ENCODE measurements at places on chromosomes 3 and 15.

DNA sequence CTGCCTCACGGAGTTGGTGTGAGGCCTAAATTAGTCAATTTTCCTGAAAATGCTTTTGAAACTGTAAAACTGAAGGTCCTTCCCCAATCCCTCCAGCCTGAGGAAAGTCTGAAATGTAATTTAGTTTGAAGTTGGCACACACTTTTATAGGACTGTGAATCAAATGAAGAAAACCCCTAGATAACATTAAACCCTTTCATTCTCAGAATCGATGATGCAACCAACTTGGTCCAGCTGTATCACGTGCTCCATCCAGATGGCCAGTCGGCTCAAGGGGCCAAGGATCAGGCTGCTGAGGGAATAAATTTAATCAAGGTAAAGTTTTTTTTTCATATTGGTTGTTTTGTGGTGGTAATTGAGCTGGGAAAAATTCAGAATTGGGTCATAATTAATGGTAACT, 11.7 kb downstream of the MRPS22 start:
- peak; percentile 41 for DNase-seq

DNA sequence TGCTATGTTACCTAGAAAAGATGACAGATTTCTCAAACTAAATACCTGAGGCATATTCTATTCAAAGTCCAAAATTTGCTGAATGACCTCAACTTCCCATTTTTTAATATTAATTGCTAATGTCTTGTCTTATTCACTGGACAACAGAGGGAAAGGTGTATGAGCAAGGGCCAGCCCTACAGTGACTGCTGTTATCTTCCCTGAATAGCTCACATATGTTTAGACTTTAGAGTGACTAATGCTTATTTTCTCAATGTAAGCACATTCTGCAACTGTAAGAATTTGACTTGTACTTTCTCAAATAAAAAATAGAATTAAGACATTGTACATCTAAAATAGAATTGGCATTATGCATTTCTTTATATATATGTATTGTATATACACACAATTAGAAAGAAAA, 26.5 kb upstream of the AADACL2 start:
- DNase-seq = peak; percentile 51

DNA sequence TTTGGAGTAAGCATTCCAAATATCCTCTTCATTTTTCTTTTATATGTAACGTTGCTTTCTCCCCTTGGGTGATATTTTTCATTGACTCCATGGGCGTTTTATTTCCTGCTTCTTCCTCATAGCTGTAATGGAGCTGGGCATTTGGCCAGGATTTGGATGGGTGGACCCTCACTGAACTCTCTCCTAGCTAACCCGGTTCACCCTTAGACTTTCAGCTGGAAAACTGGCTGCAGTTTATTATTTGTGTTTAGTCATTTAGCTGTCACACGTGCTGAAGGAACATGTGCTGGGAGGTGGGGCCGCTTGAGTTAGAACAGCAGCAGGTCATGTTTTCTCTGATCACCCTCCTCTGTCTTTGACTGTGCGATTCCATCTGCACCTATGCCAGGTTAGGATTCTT, 407.6 kb downstream of the ZIC1 start:
- no peak for DNase-seq

GRCh38 chr3:53740956-53741355, 105.3 kb downstream of the CHDH start:
- DNase-seq = no peak

DNA sequence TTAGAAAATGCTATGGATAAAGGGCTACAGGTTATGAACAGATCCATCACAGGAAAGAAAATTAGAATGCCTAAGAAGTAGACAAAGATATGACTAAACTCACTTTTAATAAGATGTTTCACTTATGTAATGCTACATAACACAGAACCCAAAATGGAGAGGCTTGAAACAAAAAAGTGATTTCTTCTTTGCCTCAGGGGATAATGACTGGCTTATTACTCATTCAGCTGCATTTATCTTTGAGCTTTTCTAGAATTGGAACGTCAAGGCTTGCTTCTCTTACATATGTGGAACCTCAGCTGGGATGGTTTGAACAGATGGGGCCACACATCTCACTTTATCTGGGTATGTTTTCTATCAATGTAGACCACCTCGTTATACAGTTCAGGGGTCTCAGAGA, 120.6 kb upstream of the EPHA3 start:
- peak; percentile 48 for DNase-seq

DNA sequence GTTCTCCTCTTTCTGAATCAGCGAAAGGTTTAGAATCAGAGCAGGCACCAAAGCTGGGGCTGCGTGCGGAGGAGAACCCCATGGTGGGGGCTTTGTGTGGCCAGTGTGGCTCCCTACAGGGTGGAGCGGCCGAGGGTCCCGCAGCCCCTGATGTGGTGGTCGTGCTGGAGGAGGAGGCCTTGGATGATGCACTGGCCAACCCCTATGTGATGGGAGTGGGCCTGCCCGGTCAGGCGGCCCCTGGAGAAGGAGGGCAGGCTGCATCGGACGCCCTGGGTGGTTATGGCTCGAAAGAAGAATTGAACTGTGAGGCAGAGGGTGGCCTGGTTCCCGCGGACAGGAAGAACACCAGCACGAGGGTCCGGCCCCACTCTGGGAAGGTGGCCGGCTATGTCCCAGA, 1.4 kb downstream of the FGD5 start:
- no peak for DNase-seq

GRCh38 chr3:14324224-14324944, 78.0 kb upstream of the SLC6A6 start:
- no peak for DNase-seq

DNA sequence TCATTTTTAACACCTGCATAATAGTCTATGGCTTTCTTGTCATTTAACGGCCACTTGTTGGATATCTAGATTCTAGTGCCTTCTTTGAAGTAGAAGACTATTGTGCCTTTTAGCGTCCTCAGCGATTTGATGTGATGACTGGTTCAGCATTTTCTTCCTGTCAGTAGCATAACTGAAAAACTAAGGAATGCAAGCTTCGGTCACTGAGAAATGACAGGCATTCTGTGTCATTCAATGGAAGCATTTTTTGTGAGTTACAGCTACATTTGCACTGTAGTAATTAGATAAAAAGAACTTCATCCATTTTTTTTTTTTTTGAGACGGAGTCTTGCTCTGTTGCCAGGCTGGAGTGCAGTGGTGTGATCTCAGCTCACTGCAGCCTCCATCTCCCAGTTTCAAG, 10.3 kb downstream of the NEK11 start:
- DNase-seq = no peak

- DNase-seq = peak; percentile 87
Measured at GRCh38 chr3:115834068-115834467, 210.8 kb downstream of the GAP43 start.

DNA sequence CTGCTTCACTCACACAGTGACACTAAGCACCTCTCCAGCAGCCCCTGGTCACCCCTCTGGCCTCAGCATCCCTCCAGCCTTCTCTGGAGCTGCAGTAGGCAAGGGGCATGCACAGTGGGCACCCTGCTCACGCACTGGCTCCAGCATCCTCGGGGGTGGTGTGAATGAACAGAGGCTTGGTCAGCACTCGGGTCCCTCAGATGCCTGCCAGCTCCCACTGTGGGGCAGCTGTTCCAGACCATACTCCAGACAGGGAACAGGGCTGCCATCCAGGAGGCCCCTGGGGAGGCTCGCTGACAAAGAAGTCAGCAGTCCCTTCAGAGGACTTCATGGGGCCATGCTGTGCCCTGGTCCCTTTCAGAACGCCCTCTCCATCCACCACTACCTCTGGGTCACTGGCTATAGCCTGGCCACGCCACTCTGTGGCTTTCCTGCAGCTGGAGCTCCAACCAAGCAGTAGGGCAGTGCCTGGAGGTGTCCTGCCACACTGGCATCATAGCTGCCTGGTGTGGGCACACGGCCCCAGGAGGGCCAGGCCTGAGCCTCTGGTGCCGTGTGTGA, 26.3 kb downstream of the ALS2CL start:
- no peak for DNase-seq

- DNase-seq = no peak
Measured at GRCh38 chr15:48945386-48945785, 18.3 kb downstream of the SHC4 start.

- DNase-seq = no peak
Measured at GRCh38 chr3:14206548-14207177, 28.0 kb downstream of the LSM3 start.

DNA sequence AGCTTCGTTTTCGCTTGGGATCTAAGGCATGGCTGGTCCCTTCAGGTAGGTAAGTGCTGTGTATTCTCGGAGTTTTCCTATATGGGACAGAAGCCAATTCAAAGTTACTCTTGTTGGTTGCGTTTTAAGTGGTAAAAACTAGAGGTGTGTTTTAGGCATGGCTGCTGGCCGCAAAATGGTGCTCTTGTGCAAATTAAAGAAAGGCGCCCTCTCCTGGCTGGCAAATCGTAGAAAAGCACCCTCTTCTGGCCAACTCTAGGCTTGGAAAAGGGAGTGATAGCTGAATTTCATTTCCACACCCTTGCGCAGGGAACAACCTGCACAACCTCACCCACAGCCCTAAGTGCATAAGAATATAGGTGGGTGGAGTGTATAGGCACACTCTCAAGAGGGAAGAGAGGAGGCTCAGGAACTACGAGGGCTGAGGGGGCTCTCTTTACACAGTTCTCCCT, 23.5 kb downstream of the DRD3 start:
- peak; percentile 55 for DNase-seq

DNA sequence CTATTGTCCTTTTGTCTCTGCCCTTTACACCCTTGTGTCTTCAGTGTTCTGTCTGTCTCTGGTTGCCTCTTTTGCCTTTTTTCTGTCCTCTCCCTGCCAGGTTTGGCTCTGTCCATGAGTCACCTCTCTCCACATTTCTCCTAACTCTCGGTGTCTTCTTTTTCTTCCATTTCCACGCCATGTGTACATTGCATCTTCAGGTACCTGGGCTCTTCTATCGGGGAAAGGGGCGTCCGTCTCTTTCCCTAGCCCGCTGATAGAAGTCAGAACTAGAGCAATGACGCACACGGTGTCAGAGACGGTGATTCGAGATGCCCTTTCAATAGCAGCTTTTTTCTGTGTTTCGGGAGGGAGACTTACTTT, 641 bp downstream of the OPA1 start:
- DNase-seq = peak; percentile 44

DNA sequence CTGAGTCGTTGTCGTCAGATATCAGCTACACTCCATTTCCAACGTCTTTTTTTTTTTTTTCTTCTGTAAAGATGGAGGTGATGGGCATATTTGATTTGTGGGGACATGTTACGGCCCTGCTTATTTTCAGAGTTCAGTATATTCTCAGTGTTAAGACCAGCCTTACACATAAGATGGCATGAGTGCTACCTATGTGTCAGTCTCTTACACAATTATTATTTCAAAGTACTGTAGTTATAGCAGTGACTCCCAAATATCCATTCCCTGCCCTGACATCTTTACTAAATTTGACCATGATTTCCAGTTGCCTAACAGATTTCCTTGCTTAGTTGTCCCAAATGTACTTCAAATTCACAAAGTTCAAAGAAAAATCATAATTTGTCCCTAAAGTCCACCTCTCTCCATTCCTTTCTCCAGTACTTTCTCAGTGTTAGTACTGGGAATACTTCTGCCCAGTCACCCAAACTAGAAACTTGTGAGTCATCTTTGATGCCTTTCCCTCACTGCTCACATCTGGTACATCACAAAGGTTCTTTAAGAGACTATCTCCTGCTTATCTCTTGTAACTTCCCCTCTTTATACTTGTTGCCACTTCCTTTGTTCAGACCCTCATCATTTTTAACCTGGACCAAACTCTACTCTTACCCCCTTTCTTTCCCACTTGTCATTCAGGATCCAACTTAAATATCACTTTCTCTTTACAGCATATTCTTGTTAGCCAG, 67.0 kb downstream of the ZNF609 start:
- peak; percentile 80 for DNase-seq

GRCh38 chr15:65908876-65909275, 39.6 kb downstream of the RAB11A start:
- DNase-seq = no peak

GRCh38 chr3:16866571-16866970, 18.2 kb upstream of the PLCL2 start:
- DNase-seq = peak; percentile 26

- DNase-seq = peak; percentile 15
Measured at GRCh38 chr3:178260887-178261565, 275.2 kb upstream of the KCNMB2 start.

- no peak for DNase-seq
Measured at GRCh38 chr3:124463234-124463633, 267.0 kb upstream of the UMPS start.

GRCh38 chr3:8767256-8767666, 2.2 kb downstream of the OXTR start:
- DNase-seq = peak; percentile 15

DNA sequence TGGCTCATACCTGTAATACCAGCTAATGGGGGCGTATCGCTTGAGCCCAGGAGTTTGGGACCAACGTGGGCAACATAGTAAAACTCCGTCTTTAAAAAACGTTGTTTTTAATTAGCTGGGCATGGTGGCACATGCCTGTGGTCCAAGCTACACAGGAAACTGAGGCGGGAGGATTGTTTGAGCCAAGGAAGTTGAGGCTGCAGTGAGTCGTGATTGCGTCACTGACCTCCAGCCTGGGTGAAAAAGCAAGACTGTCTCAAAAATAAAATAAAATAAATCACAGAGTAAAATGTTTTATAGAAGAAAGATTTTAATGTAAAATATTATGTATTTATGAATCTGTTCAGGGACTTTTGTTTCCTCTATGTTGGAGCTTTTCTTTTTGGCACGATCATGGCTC, 15.3 kb upstream of the STRIT1 start:
- peak; percentile 42 for DNase-seq

- peak; percentile 77 for DNase-seq
Measured at GRCh38 chr3:48739955-48740823, 23.2 kb upstream of the IP6K2 start.

DNA sequence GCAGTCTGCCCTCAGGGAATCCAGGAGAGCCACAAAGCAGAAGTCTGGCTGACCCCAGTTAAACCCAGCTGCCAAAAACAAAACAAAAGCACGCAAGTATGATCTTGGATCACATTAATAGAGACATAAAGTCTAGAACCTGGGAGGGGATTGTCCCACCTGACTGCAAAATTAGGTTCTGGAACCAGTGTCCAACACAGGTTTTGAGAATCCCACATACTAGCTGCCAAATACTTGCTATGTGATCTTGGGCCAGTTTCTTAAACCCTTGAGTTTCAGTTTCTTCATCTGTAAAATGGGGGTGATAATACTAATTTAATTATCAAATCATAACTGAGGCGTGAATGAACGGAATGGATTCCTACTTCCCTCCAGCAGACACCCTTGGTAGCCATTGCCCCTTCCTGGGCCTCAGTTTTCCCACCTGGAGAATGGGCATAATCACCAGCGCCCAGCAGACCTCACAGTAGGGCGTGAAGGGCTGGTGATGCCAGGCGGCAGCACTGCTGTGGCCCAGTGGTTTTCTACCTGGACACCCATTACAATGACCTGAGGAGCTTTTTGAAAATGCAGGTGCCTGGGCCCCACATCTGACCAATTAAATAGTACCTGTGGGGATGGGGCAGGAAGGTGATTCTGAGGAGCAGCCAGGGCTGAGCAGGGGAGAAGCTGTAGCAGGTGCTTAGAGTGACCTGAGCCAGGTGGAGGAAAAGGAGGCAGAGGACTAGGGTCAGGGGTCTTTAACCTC, 32.2 kb downstream of the GRIP2 start:
- no peak for DNase-seq

GRCh38 chr3:123503203-123503602, 54.3 kb upstream of the ADCY5 start:
- DNase-seq = no peak

- DNase-seq = no peak
Measured at GRCh38 chr3:130345487-130346079, at the start of gene COL6A5. TSS of gene COL6A5 (plus strand) at chr3:130345672. CDS start at chr3:130373639, 27,967 bp downstream.

GRCh38 chr3:44340058-44340395, 1.5 kb downstream of the TCAIM start:
- no peak for DNase-seq

Data from iris pigment epithelial cell (primary cell).